ENCODE measurements at places on chromosomes 7 and 10.

DNA sequence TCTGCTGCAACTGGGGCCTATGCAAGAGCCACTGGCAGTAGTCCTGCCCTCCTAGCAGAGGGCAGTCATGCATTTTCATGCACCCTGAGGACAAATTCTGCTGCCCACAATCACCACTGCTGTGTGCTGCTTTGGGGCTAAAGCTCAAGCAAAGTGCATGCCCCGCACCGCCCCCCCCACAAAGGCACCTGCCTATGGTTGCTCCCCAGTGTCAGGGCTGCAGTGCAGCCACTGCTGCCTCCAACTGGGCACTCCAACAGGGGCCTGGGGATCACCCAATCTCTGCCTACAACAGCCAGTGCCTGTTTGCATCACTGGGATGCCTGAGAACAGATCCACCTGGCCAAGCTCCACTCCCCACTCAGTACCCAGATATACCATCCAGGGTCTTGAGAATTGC is 417.0 kb downstream of the HTR7 start:
- no peak for DNase-seq

GRCh38 chr10:111138544-111138943 is 61.7 kb downstream of the ADRA2A start:
- DNase-seq = no peak

DNA sequence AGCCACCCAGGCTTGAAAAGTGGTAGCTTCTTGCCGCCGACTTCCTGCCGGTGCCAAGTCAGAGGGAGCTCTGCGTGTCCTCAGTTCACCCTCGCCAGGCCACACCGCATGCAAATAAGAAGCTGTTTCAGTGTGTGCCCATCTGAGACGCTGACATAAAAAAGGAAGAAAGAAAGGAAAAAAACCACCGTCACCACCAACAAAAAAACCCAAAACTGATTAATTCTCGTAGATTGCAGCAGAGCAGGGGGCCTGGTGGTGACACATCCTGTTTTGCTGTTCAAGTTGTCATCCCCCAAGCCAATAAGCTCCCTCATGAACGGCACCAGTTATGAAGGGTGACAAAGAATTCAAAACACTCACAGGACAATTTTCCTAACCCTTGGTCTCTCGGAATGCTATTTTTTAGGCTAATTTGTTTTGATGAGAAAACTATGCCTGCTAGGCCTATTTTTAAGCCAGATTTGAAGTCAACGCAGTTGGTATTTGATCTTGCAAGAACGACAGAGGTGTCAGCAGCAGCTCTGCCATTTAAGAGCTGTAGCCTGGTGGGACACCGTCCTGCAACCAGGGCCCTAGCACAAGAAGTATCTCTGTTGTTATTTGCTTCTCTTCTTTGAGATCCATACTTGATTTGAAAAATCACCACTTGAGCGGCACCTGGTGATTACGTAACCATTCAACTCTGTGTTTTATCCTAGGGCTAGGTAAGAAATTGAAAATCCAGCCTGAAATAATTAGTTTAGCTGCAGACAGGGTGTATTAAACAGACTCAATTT is 145.6 kb downstream of the PFKFB3 start:
- peak; percentile 84 for DNase-seq

DNA sequence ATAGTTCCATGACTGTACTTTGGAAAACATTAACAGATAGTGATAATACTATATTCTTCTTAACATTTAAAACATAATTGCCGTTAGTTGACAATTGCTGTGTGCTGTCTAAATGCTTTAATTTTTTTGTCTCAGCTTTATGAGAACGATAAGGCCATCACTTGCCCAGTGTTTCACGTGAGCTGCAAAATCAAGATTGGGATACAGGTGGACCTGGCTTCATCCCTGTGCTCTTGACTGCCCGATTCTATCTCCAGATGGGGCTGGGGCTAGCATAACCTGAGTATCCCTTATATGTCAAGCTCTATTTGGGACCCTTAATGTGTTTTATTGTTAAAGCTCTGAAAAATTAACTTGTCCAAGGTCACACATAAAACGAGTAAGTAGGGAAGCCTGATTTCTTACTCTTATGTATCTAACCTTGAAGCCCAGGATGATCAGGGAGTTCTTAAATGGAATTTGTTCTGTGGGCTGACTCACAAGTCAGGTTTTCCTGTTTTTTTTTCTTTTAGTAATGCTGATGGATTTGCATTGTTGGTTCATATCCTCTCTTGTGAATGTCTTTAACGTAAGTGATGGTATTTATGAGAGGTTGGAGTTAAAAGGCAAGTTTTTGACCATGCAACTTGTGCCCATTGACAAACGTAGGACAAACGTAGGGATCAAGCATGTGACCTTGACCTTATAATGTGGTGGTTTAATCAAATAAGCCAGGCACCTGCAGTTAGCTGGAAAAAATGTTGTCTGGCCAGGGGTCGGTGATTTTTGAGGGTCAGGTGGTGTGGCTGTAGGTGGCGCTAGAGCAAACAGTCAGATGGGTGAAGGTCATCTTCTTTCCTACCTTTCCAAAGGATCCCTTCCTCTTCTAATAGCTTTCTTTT is 3.6 kb downstream of the PRKAR2B start:
- DNase-seq = no peak

- DNase-seq = no peak
Observed at GRCh38 chr7:74466196-74466813, 12.6 kb downstream of the GTF2IRD1 start.

Data from stimulated activated naive CD4-positive, alpha-beta T cell treated with Interleukin-2 at 50 U/mL for 16 hours (primary cell).